Coronary artery (tissue), 2 donors: ENCODE measurements at places on chromosomes 12 and 14.

DNA sequence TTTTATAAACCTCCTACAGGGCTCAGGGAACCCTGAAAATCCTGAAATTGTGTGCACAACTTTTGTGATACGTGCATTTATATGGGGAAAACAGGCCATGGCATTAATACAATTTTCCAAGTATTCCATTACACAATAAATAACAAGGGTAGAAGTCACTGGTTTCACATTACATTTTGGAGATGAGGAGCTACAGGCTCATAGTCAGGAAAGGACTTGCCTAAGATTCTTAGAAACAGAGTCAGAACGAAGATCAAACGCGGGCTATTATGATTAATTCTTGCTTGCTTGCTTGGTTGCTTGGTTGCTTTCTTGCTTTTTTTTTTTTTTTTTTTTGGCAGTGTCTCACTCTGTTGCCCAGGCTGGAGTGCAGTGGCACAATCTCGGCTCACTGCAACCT, 16.7 kb downstream of the NOS1 start:
- no peak for DNase-seq

DNA sequence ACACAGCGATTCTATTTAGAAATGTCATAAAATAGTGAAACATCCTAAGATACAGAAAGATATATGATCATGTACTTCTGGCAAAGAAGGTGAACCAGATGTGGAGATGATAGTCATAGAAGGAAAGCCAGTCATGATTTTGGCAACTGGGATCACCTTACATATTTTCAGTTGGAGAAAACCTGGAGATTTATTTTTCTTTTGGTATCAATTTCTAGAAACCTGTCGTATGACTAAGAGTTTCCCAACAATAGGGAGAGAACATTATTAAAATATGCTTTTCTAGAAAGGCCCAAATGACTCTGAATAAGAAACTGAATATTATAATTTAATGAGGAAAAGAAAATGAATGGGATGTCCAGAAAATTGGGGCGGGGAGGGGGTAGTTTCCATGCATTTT, 396.4 kb downstream of the ZFP36L1 start:
- no peak for DNase-seq

DNA sequence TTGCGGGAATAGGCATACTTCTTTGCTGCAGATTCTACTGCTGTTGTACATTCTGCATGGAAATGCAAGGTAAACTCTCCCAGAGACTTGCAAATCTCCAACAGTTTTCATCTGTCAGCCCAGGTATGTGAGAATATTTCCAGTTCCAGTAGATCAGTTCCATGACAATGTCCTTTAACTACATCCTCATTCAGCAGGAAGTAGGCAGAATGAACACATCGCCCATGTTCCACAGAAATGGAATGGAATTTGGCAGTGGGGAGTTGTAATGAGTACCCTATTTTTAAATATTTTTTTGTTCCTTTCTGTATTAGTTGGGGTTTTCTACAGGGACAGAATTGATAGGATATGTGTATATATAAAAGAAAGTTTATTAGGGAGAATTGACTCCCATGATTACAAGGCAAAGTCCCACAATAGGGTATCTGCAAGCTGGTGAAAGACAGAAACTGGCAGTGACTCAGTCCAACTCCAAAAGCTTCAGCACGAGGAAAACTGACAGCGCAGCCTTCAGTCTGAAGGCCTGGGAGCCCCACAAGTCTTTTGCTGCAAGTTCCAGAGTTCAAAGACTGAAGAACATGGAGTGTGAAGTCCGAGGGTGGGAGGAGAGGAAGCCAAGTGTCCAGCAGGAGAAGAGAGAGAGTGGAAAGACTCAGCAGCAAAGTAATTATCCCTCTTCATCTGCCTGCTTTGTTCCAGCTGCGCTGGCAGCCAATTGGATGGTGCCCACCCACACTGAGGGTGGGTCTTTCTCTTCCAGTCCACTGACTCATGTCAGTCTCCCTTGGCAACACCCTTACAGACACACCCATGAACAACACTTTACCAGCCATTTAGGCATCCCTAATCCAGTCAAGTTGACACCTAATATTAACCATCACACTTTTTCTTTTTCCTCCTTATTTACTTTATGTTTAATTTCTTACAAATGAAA, 110.4 kb upstream of the SCAF11 start:
- no peak for DNase-seq

GRCh38 chr14:68384881-68385280, 408.0 kb downstream of the ZFP36L1 start:
- DNase-seq = no peak

- no peak for DNase-seq
Measured at GRCh38 chr12:127381681-127382080, 885.3 kb upstream of the TMEM132C start.

DNA sequence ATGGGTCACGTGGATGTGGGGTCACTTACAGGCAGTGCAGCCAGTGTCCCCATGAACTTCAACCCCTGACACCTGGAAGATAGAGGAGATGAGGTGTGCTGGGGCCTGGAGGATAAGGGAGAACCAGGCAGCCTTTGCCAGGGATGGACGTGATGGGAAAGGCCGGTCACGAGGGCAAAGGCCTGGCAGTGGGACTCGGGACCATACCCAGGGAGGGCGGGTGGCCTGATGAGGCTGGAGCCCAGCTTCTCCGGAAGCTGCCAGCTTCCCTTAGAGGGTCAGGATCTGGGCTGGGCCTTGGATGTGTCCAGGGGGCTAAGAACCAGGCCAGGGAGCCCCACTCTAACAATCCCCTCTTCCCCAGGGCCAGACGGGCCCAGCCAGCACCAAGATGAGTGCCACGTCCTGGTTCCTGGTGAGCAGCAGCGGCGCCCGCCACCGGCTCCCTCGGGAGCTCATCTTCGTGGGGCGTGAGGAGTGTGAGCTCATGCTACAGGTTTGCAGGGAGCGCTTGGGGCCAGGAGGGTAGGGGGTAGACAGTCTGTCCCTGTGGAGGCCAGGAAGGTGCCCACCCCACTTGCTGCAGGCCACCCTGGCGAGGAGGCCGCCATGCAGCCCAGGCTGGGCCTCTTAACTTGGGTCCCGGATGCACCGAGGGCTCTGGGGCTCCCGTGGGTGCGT, 3.1 kb downstream of the CEP170B start:
- DNase-seq = no peak

DNA sequence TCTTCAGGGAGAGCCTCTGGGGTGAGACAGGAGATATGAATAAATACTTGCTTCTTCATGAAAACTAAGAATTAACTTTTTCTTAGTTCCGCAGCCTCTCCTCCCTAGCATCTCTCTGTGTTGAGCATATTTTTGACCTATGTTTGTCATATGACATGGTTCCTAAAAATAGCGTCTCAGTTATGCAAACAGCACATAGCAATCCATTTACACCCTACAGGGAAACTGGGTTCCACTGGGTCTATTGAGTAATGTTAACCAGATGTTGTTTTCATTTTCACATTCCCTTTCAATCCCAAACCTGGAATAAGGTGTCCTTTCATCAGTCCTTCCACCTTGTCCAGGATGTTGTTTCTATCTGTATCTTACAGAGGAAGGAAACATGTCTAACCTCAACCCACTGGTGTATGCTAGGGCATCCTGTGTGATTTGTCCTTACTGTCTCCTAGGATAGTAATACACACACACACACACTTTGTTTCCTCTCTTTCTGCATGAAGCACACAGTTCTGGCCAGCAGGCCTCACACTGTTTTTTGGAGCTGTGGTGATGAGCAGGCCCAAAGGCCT, 1543.5 kb downstream of the AACS start:
- no peak for DNase-seq

DNA sequence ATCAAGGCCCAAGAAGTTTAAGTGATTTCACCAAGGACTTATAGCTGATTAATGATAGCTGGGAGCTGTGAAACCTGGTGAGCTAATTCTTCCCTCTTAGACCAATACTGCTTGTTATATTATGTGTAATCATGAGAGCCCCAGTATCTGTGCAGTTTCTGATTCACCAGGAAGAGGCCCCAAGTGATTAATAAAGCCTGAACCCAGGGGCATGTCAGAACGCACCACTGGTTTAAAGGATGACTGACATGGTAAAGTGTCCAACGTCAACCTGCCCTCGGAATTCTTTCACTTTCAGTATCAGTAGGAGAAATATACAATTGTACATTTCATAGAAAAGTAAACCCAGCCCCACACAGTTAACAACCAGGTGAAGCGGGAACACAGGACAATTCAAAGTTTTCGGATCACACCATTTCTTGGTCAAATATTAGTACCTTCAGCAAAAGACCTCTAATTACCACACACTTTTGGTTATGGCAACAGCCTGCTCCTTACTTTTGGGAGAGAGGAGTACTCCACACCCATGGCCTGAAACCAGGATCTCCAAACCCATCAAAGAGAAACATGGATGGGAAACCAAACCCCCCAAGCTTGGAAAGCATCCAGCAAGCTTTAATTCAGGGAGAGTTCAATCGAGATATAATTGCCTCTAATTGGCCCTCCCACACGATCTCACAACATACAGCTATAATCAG, 28.5 kb downstream of the TMCC3 start:
- no peak for DNase-seq

DNA sequence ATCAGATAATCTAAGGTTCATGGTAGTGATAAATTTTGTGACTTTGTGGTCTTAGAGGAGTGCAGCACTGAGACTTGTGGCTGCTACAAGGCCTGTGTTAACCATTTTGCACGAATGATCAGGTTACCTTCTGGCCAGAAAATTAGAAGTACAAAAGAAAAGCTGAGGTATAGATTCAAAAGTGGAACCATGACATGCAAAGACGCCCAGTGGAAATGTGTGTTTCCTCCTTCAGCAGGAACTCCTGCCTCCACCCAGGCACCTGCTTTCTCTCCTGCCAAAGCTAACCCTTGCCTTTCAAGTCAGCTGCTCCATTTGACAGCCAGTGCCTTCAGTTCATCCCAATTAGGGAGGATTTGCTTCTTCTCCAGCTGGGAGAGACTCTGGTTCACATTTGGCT, 10.1 kb downstream of the PDE6H start:
- DNase-seq = no peak

DNA sequence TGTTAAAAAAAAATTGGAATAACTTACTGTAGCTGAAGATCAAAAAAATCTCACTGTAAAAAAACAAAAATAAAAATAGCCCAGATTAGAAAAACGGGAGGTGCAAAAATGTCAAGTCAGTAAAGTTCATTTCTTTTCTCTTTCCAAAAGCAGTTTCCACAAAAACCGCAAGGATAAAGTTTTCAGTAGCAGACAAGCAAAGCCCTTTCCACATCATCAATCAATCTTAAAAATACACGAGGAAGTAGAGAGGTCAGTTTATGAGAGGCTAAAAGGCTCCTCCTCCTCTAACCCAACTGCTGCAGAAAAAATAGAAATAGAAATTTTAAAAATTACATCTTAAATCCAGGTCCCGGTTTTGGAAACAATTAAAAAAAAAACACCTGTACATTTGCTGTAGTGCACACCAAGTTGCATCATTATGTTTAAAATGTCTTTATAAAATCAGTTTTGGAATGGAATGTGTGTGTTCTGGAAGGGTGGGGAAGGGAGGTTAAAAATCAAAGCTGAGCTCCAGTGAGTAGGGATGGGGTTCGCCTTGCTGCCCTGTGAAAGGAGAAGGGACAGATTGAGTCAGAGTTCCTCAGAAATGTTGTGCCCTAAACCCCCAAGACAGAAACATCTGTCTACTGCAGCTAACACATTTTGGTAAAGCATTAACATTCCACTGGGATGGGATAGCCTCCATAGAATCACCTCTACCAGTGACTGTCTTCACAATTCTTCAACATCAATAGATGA, 5.8 kb downstream of the HNRNPC start:
- DNase-seq = no peak

- no peak for DNase-seq
Measured at GRCh38 chr12:85814071-85814470, 22.1 kb downstream of the RASSF9 start.

DNA sequence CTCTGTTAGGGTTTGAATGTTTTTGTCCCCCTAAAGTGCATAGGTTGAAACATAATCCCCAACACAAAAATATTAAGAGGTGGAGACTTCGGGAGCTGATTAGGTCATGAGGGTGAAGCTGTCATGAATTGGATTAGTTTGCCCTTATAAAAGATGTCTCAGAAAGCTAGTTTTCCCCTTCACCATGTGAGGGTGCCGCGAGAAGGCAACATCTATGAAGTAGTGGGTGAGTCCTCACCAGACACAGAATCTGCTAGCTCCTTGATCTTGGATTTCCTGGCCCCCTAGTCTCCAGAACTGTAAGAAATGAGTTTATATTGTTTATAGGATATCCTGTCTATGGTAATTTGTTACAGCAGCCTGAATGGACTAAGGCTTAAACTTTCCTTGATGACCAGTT, 301.5 kb upstream of the ATP2B1 start:
- DNase-seq = no peak

DNA sequence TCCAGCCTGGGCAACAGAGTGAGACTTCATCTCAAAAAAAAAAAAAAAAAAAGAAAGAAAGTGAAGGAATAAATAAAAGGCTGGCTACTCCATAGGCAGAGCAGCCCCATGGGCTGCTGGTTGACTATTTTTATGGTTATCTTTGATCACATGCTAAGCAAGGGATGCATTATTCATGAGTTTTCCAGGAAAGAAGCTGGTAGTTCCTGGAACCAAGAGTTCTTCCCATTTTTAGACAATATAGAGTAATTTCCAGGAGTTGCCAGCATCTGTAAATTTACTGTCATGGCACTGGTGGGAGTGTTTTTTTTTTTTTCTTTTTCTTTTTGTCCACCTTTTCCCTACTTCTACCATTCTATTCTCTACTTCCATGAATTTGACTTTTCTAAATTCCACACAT, 24.2 kb downstream of the FGD4 start:
- DNase-seq = no peak
